Kidney (tissue), 22 donors: ENCODE measurements at places on chromosomes 7 and 10. TPM values are rescaled to one million over a fixed set of nuclear protein-coding genes. Genes with fewer than 3 reads are reported as not detected.

DNA sequence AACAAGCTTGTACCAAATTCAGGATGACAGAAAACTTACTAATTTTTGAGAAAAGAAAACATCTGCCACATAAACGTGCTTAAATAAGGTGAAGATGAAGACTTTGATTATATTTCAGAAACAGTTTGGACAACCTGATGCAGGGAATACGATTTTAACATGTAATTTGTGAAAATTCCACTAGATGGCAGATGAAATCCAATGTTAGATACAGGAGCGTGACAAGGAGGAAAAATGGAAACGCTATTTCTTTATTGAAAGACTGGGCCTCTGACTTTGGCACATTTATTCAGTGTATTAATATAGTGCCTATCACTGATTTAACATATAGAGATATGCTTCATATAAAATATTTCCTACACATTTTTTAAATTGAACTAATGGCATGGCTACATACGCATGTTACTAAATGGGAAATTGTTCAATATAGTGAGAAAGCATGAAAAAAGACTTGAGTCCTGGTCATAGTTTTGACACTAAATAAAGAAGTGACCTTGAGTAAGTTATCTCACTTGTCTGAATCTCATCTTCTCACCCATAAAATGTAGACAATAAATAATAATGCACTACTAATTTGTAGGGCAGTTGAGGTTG is 60.7 kb downstream of the CD36 start:
- no peak for DNase-seq

DNA sequence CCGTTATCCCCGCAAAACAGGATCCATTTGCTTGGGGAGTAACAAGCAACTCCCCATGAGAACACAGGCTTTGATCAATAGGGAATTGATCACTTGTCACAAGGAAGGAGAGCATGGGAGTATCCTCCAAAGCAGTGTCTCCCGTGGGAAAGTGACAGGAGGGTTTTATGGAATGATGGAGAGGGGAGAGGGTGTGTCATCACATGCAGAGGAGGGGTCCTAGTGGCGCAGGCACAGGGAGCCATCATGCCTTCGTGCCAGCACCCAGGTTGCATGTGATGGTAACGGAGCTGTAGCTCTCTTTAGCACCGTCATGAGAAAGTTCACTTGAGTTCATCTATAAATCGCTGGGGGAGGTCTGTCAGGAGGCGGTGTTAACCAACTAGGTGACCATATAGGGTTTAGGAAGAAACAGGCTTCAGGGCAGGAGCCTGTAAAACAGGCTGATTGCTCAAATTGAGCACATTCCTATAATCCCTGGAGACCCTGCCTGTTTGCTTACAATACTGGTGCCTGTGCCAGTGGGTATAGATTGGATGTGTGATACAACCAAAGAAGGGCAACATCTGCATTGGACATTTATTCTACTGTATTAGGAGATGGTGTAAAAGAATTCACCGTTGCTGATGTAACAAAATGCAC is 428.5 kb downstream of the GALNT17 start:
- DNase-seq: no peak

DNA sequence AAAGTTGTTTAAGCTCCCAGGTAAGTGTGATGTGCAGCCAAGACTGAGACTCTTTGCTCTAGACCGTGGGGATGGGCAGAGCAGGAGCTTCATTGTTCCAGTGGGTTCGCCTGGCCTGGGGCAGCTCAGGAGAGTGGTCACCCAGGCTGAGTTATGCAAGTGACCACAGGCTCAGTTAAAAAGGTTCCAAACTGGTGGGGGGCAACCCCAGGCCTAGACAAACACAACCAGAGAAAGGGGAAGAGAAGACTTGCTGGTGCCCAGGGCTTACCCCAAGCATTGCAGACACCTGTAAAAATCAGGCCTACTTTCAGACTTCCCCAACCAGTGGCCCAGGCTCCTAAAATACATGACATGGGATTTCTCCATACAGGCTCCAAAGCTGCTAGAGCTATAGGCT is 21.6 kb downstream of the CREB3L2 start:
- DNase-seq: no peak

- no peak for DNase-seq
These were observed 4.0 kb upstream of the MYOZ1 start for GRCh38 chr10:73645251-73645650.

- DNase-seq: no peak
These were observed 115.0 kb upstream of the SLC25A13 start for GRCh38 chr7:96436880-96437279.

DNA sequence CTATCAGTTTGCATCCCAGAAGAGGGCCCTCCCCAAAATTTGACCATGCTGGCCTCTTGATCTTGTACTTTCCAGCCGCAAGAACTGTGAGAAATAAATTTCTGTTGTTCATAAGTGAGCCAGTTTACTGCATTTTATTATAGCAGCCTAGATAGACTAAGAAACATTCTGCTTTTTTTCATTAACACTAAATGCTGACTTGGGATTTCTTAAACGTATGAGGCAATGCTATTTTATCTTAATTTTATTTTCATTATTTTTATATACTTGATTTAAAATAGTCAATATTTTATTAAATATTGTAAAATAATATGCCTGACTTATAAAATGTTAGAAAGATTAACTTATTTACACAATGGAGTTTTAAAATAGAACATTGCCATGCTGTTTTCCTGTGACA is 341.8 kb upstream of the CNTNAP2 start:
- no peak for DNase-seq

MRLN gene
- total RNA-seq: not detected

GRCh38 chr10:119742947-119743648 is 17.2 kb downstream of the INPP5F start:
- peak; percentile 75 for DNase-seq

DNA sequence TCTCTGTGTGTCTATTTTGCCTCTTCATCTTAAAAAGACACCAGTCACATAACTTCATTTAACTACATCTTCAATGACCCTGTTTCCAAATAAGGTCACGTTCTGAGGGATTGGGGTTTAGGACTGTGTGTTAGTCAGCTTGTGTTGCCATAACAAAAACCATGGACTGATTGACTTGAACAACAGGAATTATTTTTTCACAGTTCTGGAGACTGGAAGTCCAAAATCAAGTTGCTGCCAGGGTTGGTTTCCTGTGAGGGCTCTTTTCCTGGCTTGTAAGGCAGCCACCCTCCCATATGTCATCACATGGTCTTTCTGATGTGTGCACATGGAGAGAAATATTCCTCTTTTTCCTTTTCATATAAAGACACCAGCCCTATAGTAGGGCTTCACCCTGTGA is 55.3 kb downstream of the REEP3 start:
- DNase-seq: no peak

- DNase-seq: no peak
These were observed 189.9 kb downstream of the MTERF1 start for GRCh38 chr7:91690541-91691070.

DNA sequence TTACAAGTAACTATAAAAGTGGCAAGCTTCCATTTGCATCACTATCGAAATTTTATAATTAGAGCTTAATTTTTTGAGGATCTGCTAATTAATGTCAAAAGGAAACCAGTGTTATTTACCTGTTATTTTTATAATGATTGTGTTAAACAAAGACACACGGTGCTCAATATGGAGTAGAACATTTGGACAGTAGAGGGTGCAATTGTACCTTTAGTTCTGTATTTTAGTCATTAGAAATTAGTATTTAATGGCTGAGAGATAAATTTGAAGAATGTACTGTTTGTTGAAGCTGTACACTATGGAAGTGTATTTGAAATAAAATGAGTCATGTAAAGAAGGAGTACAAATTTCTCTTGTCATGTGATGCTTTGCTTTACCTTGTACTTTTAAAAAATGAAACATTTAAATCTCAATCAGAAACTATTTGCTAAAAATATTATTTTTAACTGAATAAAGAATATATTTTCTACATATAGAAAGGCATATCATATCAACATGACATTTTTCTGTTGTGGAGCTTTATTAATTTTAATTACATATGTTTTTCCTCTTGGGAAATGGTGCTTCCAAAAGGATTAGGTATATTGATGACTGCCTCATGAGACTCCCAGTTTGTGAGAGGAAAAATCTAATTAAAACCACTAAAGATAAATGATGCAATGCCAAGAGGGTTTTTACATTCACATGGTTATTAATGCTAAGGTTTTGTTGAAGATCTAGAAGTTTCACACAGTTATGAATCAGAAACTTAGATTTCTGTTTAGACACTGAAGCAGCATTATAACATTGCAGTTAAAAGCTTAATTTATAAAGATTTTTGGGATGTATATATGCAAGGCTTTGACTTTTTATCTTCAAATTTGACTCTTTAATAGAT is 10.4 kb upstream of the PRKG1 start:
- DNase-seq: no peak

DKK1 gene
- total RNA-seq: 1.5 TPM

GPR141 gene
- 3.3 TPM for total RNA-seq

DNA sequence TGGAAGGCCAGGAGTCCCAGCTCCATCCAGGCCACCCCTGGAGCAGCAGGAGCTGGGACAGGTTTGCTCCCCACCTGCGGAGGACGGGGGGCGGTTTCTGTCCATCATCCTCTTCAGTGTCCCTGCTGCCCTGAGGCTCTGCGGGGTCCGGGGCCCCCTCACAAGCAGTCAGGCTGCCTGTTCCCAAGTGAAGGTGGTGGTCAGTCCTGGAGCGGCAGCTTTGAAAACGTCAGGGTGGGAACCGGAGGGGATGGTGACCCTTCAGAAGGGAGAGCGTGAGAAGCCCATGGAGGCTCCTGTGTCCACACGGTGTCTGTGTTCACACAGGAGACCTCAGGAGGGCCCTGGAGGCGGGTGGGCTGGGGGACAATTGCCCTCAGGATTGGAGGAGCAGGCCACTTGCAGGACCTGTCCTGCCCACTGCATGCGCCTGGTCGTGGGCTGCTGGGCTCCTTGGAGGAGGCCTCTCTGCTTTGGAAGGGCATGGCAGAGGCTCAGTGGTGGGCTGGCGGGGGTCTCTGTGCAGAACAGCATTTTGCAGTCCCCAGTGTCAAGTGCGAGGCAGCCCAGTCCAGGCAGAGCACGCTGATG is 49.3 kb upstream of the INPP5A start:
- DNase-seq: peak; percentile 69

GRCh38 chr7:36611703-36612102 is 112.6 kb downstream of the AOAH start:
- DNase-seq: no peak

- DNase-seq: no peak
These were observed 24.9 kb downstream of the CALD1 start for GRCh38 chr7:134804351-134804750.

CALN1 gene
- not detected for total RNA-seq

GRCh38 chr10:110109511-110109910 is 97.9 kb upstream of the MXI1 start:
- DNase-seq: peak; percentile 10

DNA sequence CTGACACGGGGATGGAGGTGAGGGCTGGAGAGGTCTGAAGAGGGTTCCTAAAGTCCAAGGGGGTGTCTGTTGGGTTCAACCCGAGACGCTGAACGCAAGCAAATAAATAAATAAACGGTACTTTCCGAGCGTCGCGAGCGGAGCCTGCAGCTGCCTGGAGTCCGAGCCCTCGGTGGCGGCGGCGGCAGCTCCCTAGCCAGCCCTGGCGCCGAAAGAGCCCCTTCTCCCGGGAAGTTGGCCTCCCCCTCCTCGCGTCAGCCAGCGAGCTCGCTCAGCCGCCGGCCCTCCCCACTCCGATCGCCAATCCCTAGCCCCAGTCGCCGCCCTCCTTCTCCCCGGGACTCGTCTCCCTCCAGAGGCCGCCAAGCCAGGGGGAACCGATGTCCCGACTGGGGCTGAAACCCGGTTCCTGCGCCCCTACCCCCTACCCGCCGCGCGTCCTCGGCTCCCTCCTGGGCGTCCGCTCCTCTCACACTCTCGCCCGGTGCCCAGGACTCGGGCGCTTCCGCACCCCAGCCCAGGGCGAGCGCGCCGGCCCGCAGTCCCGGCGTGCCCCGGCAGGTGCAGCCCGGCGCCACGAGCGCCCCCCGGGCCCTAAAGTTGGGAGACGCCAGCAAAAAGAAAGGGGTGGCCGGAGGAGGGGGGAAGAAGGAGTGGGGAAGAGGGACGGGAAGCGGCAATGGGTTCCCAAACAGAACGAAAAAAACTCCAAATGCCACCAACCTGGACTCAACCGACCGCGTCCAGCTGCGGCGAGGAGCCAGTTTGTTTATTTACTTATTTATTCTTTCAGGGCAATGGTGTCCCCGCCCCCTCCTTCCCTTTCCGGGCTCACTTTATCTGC is at the start of gene GFRA1:
GFRA1 (minus strand) TSS at position 767 of the 844 bp plus-strand sequence. CDS start 1,177 bp downstream, outside the sequence.
- DNase-seq: peak; percentile 56

PON1 gene
- not detected for total RNA-seq
